ENCODE measurements at places on chromosomes 3 and 15.

DNA sequence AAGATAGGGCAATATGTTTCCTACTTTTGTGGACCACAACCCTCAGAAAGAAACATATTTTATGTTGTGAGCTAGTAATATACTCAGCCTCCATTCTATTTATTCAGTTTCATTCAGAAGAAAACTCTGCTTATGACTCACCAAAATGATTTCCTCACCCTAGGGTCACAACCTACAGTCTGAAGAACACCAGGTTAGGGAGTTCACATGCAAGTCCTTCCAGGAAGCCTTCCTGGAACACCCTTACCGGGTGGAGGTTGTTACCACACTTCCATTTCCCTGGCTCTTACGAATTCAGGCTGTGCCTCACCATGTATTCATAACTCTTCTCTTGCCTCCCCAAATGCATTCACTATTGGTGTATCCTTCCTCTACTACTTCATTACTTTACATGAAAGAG, 228.0 kb upstream of the ADAMTS9 start:
- peaks cover 20% of the 10 kb centered on the region for H3K4me1 ChIP-seq
- no peak overlapping the region for H3K4me3 ChIP-seq
- H3K36me3 ChIP-seq, result no peaks in the 10 kb centered on the region
- H3K27ac ChIP-seq, result no peak overlapping the region
- peak; percentile 90 for DNase-seq

DNA sequence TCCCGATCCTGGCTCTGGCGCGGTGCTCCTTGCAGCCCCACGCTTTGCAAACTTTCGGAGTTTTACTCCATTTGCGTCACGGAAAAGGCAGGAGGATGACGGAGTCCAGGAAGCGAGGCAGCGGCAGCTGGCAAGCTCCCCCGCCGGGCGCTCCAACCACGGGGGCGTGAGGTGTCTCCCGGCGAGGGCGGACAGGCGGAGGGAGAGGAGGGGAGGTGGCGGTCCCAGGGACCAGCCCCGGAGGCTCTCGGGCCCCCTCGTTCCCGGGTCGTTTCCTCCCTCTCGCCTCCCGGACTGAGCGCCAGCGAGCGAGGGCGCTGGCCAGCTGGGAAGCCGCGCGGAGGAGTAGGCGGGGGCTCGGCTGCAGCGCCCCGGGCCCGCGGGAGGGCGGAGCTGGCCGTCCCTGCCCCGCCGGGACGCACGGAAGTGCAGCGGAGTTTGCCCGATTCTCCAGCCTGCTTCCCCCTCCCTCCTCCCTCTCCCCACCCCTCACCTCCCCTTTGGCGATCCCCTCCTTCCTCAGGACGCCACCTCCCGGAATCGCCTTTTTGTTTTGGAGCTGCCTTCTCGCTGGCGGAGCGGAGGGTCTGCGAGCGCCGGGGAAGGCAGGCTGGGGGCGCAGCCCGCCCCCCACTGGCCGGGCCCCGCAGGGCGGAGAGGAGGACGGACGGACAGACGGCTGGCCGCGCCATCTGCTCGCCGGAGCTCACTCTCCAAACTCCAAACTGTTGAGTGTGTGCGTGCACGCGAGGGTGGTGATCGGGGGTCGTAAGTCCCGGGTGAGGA, at the start of gene SNX33:
TSS of gene SNX33 (plus strand) at position 543 of the 786 bp plus-strand sequence. CDS start 1,191 bp downstream, outside the sequence.
- no peaks in the 10 kb centered on the region for H3K27me3 ChIP-seq
- DNase-seq, result peak; percentile 77
- peak within 1 kb of the TSS; percentile 78 for H3K27ac ChIP-seq
- peaks cover 23% of the 10 kb centered on the region for H3K36me3 ChIP-seq
- H3K4me3 ChIP-seq, result peak within 1 kb of the TSS; percentile 87

DNA sequence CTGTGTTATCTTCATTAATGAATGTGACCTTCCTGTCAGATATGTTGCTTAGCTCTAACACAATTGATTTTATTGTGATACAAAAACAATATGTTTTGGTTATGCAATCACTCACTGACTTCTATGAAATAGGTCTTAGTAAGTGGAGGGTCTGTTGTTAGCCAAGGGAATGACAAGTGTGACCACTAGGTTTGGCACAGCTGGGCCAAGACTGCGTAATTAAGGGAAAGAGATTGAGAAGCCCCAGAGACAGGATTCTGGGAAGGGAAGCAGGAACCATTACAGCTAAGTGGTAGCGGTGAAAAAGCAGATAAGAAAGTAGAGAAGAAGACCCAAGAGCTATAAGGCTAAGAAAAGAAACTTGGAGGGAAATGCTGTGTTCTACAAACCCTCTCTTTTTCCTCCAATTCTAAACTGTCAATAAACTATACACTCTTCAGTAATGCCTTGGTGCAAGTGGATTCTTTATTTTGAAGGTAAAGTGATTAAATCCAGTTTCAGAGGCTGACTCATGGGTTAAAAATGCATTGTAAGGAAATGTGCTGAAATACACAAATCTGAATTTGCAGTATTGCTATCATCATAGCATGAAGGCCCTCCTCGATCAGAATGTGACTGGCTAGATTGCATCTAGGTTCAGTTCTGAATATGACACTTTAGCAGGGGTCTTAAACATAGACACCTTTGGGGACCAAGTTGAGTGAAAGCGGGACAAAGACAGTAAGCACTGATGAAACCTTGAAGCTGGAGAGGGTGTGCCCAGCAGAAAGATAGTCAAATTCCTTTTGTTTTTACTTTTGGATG, 26.1 kb downstream of the KCNMB2 start:
- peak; percentile 38 for DNase-seq
- no peaks in the 10 kb centered on the region for H3K36me3 ChIP-seq
- H3K4me3 ChIP-seq, result no peak overlapping the region
- peaks cover 15% of the 10 kb centered on the region for H3K4me1 ChIP-seq
- H3K27me3 ChIP-seq, result no peaks in the 10 kb centered on the region

DNA sequence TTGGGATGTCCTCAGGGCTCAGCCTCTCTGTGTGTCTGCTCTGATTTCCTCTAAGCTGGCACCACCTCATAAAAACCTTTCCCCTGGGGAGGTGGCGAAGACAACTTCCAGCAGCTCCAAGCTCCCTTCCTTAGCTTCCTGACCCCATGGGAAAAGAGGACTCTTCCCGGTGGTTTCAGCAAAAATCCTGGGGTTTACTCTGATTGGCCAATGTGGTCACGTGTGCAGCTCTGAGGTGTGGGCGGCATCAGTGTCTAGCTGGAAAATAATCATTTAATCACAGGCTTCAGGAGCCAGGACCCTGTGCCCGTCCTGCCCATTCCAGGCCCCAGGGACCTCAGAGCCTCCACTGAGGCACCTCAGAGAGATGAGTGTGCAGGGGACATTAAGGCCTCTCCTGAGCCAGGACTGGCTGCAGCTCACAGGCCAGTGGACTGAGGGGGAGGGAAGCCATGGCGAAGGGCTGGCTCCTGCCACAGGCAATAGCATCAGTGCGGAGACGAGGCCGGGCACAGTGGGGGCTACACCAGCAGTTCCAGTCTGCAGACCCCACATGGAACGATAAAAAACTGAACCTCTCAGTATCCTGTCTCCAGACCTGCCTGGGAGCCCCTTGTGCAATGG, 104.1 kb downstream of the TPRA1 start:
- peaks cover 10% of the 10 kb centered on the region for H3K4me1 ChIP-seq
- H3K4me3 ChIP-seq, result no peak overlapping the region
- DNase-seq, result no peak
- no peak overlapping the region for H3K27ac ChIP-seq

DNA sequence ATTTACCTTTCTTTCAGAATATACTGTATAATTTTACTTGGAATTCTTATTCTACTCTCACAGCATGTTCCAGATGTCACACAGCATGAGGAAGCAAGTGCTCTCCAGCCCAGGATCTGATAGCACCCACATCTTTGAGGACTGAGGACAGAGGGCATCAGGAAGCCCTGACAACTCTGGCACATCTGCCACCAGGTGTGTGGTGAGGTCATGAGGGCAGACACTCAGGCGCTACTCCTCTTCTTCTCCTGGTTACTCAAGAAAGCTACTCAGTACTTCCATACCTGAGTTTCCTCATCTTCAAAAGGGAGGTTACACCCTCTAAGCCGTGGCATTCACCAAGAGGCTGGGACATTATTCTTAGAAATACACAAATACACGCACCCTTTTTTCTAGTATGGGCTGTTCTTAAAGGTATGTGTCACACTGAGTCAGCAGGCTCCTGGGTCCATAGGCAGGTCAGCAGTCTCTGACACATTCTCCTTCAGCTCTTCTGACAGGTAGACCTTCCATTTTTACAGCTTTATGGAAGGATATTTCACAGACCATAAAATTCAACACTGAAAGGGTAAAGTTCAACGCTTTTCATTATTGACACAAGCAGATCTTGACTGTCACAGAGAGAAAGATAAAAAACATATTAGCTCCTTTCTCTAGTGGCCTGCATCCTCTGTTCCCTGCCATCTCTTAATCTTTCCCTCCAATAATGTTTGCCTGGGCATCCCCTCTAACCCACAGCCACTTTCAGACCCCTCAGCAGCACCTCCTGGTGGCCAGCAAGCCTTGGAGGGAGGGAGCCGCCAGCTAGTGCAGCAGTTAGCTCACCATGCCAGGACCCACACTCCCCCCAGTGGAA, 103.2 kb upstream of the TJP1 start:
- peaks cover 28% of the 10 kb centered on the region for H3K4me1 ChIP-seq
- no peaks in the 10 kb centered on the region for H3K36me3 ChIP-seq
- H3K27ac ChIP-seq, result peak overlapping the region; percentile 67
- no peaks in the 10 kb centered on the region for H3K27me3 ChIP-seq

- no peaks in the 10 kb centered on the region for H3K36me3 ChIP-seq
- no peak overlapping the region for H3K27ac ChIP-seq
- H3K27me3 ChIP-seq, result peaks cover 58% of the 10 kb centered on the region
- no peak overlapping the region for H3K4me3 ChIP-seq
- H3K4me1 ChIP-seq, result no peaks in the 10 kb centered on the region
- no peak for DNase-seq
These were observed 14.1 kb downstream of the ANKRD34C start for GRCh38 chr15:79296583-79296982.
